ENCODE measurements at places on chromosomes 4 and X.

GRCh38 chr4:151688003-151688784 is 72.6 kb downstream of the GATB start:
- DNase-seq: no peak

- no peak for DNase-seq
Measured at GRCh38 chr4:6047130-6047673, 29.0 kb upstream of the C4orf50 start.

DNA sequence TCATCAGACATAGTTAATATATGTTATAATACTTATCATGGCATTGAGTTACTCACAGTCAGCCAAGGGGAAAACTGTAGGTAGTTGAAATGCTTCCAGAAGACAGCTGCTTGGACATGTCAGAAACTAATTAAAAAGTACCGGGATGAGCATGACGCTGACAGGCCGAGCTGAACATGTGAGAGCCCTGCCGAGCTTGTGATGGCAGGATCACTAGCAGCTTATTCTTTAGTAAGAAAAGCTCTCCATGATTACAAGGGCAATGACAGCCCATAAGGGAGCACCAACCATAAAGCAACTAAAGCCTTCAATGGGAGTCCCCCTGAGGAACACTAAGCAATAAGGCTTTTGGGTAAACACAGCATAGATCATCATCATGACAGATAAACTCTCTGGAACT is 435.6 kb downstream of the TLL1 start:
- no peak for DNase-seq

DNA sequence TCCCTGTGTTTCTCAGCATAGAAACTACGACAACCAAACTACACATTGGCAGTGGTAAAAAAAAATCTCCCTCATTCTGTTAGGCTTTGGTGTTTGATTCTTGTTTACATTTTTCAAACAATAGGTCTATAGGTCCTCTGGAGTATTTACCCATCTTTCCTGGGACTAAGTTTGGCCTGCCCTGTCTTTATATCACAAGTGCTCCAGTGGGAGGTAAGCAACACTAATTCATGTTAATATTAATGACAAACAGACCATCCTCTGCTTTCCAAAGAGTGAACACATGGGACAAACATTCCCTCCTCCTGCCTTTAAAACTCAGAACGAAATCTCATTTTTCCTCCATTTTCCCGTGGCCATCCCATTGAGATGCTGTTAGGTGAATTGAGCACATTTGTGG is 514.1 kb upstream of the INTU start:
- DNase-seq: no peak

DNA sequence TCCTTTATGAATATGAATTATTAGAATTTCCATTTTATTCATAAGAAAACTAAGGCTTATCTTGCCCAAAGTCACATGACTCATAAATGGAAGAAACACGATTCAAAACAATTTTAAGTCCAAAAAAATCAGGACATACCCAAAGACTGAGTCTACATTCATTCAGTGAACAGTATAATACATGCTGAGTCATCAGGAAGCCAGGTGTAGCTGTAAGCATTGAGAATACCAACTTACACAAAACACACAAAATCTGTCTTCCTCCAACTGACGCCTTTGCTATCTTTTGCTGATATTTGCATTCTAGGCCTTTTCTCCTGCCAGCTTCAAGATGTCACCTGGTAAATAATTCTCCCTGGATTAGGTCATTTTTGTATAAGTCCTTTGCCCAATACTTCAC is 520.1 kb upstream of the GALNT7 start:
- DNase-seq: no peak

- DNase-seq: no peak
Measured at GRCh38 chrX:38379088-38379487, 26.7 kb downstream of the OTC start.

DNA sequence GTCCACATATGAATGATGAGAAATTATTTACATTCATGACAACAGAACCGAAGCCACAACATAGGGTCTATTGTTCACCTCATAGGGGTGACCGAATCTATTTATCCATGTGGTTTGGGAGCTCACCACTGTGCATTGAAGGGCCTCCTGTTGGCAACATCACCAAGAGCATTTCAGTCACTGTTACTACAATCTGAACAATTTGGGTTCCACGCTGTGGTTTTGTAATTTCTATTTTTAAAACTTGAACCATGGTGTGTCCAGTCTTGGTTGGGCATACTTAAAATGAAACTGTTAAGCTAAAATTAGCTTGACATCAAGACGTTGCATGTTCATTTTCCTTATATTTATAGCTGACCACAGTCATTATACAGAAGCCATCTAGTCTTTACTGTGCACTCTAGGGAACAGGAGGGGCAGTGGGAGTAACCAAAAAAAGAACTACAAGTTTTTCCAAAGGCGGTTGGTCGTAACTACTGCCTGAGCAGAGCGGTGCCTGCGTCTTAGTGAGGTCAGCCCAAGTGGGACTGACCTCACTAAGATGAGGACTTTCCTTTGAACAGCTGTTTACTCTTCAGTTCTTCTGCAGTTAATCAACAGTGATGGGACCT is 192.1 kb downstream of the SPRY1 start:
- no peak for DNase-seq

DNA sequence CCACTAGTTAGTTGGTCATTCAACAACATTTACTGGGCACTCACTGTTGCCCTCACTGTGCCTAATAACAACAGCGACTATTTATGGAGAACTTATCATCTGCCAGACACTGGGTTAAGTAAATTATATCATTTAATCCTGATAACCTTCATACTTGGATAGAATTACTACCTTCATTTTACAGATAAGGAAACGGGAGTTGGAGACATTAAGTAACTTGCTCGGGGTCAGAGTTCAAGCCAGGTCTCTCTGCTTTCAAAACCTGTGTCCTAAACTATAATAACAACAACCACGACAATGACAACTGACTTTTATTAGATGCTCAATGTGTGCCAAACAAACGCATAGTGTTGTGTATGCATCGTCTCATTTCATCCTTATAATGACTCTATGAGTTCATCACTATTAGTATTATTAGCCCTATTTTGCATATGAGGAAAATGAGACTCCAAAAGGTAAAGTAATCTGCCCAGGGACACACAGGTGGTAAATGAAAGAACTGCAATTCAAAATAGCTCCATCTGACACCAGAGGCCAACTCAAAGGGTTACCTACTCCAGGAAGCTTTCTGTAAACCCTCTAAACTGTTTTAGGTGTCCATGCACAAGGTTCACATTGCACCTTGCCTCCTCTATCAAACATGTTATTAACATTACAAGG is 98.4 kb upstream of the ACSL4 start:
- DNase-seq: no peak

GRCh38 chr4:86991994-86992393 is 57.2 kb downstream of the AFF1 start:
- no peak for DNase-seq

GRCh38 chr4:2950221-2950989 is 12.8 kb downstream of the NOP14 start:
- DNase-seq: no peak

- DNase-seq: no peak
Measured at GRCh38 chr4:125315576-125316400, 1.0 kb downstream of the FAT4 start.

All from activated CD4-positive, alpha-beta T cell treated with anti-CD3 and anti-CD28 coated beads for 4 hours (primary cell).